ENCODE measurements at places on chromosomes 4 and X.

DNA sequence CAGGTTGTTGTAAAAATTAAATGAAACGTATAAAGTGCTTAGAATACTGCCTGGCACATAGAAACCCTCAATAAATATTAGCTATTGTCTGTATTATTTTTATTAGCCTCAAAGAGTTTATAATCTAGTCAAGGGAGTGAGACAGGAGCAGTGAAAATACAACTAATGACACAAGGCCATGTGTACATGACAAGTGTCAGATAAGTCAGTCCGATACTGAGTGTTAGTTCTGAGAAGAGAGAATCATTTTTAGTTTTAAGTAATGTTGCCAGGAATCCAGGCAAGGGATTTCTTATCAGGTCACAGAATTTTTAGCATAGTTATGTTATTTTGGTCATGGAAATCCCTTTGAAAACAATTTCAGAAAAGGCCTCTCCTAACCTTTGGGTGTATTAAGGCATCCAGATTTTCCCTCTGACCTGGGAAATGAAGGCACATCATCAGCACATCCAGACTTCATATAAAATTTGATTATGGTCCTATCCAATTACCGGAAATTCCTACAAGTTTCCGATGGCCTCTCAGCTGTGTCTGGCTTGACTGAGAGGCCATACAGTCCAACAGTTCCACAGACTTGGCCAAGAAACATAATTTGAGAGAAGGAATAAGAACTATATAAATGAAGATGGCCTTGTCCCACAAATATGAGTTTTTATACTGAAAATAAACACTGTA, 35.7 kb downstream of the PPARGC1A start:
- DNase-seq = no peak

GRCh38 chrX:134244043-134244442, 7.1 kb downstream of the CCDC160 start:
- DNase-seq = no peak

DNA sequence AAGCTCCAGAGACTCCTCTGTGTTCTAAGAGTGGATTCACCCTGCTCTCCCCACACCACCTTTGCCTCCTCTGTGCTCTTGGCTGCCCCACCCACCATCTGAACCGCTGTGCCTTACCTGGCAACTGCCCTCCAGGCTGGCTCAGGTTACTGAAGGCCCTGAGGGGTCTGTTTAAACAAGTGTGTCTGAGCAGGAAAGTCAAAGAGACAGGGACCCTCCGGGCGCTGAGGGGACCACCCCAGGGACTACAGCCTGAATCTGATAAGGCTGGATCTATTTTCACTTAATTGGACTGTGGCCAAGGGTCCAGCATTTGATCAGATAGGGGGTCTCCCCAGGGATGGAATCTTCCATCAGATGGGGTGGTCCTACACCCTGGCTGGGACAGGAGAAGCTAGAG, 10.4 kb upstream of the MSX1 start:
- DNase-seq = no peak

GRCh38 chr4:925171-925570, 6.9 kb downstream of the GAK start:
- no peak for DNase-seq

GRCh38 chr4:128289523-128290158, 2.0 kb upstream of the PGRMC2 start:
- DNase-seq = no peak

DNA sequence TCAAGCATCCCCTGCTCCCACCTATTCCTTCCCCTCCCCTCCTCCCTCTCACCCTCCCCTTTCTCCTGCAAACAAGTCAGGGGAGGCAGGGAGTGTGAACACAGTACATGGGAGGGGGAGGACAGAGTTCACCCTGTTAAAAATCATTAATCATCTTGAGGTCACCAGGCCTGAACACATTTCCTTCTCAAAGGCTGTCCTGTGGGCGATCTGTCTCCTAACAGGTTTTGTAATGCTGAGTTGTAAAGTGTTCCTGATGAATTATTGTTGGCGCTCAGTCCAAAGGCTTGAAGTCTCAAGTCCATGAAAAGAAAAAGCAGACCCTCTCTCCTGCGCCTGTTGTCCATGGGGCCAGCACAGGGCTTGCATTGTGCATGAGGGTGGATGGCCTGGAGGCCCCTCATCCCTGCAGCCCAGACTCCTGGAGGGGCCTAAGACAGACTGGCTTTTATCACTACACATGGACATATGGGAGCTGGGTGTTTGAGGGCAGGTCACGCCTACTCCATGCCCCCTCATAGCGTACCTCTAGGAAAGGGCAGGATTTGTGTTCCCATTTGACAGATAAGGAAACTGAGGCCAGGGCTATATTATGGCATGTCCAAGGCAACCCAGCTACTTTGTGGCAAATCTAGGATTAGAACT, 189.1 kb downstream of the RAB28 start:
- no peak for DNase-seq

DNA sequence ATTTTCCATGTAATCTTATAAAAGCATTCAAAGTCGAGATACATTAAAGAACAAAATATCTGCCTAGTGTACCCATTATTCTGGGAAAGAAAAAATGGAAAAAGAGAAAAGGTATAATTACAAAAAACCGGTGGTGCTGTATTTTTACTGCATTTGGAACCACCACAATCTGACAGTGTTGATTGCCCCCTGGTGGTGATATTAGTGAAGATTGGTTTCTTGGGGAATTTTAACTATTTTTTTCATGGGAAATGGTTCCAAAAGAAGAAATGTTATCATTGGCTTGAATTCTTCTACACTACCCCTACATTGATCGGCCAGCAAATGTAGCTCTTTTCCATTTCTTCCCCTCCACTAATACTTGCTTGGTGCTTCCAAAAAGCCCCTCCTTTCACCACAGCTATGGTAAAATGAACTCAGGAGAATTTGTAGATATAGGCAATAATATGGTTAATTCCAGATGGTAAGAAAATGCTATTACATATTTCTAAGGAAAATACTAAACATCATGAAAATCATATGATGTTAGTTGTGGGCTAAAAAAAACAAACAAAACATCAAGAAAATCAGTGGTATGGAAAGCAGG, 50.0 kb downstream of the COX18 start:
- no peak for DNase-seq

- no peak for DNase-seq
Measured at GRCh38 chr4:73053974-73054480, 15.5 kb downstream of the COX18 start.

DNA sequence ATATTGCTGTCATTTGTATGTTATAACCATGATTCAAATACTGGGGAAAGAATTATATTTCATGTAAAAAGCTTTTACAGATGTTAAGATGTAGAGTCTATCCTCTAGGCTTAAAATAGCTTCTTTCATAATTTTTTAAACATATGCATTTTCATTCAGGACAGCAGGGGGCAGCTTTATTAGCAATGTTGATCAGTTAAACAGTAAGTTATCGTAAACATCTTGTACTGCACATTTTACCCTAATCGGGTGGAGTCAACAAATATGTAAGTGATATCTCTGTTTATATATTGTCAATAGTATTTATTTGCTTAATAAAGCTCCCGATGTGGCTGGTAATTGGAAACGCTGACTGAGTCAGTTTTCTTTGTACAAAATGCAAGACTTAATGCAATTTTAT, 142.5 kb upstream of the MED14 start:
- no peak for DNase-seq

GRCh38 chrX:140229191-140229590, 263.9 kb upstream of the CXorf66 start:
- DNase-seq = no peak

GRCh38 chr4:154781126-154781982, at the start of gene RBM46:
RBM46 (plus strand) TSS chr4:154781272; CDS start chr4:154796753, 15,481 bp downstream.
- no peak for DNase-seq

DNA sequence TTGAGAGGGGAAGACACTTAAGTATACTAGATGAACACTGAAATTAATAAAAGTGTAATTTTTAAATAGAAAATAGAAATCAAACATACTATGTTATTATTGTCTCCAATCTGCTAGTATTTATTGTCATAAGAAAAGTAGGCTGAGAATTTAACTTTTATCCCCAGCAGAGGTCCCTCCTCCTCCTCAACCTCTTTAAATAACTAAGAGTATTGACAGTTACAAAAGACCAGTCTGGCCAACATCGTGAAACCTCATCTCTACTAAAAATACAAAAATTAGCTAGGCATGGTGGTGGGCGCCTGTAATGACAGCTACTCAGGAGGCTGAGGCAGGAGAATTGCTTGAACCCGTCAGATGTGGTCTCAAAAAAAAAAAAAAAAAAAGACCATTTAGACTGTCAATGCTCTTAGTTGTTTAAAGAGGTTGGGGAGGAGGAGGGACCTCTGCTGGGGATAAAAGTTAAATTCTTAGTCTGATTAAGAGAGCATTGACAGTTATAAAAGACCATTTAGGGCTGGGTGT, 4.2 kb downstream of the SLC30A9 start:
- no peak for DNase-seq

DNA sequence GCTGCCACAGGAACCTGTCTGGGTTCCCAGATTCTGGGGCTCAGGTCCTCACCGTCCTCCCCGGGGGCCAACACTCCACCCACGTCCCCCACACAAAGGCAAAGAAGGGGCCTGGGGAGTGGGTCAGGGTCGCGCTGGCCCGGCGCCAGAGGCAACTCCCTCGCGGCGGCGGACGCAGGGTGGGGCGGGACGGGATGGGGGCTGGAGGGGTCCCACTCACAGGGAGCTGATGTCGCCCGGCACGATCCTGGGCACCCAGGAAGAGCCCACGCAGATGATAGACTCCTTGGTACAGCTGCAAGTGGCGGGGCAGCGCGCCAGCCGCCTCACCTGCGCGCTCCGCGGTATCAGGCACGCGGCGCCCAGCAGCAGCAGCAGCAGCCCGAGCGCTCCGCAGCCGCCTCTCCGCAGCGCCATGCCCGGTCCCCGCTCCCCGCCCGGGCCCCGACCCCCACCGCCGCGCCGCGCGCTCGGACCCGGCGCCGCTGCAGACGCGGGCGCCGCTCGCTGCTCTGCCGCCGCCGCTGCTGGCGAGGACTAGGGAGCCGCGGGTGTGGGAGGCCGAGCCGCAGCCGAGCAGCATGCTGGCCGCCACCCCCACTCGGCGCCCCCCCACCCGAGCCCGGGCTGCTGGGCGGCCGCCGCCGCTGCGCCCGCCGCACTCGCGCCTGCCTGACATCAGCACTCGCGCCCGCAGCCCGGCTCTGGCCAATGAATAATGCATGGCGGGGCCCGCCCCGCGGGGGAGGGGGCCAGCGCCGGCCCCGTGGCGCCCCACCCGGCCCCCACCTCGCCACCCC, at the start of gene LGI2:
TSS of gene LGI2 (minus strand) at position 670 of the 800 bp plus-strand sequence. CDS start at position 417, 253 bp downstream.
- no peak for DNase-seq

DNA sequence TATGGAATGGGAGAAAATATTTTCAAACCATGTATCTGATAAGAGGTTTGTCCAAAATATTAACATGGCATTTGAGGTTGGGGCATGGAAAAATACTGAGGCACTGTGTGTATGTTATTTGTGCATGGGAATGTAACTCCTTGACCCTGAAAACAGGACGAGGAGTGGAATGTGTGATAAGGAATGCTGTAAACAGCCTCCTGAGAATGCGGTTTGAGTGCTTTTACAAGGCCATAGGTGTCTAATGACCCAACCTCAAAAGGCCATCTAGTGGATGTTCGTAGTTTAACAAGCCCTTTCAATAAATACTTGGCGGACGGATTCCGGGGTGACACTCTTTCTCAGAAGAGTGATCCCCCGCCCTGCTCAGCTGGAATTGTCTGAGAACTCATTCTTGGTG, 162.9 kb upstream of the USP9X start:
- no peak for DNase-seq

GRCh38 chrX:3567686-3568085, 145.8 kb downstream of the PRKX start:
- DNase-seq = no peak

DNA sequence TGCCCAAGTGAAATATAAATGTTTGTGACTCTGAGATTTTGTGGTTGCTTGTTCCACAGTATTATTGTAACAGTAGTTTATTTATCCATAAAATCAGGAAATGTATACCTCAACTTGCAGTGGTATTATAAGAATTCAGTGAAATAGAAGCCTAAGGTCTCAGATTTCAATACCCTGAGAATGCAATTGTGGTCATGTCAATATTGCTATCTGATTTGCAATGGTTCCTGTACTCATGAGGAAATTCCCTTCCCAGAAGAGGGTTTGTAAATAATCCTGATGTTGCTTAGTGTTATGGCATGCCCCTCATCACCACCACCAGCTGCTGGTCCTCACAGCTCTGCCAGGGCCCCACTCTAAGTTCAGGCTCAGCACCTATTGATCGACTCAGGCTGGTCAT, 67.8 kb downstream of the SLC34A2 start:
- DNase-seq = no peak

DNA sequence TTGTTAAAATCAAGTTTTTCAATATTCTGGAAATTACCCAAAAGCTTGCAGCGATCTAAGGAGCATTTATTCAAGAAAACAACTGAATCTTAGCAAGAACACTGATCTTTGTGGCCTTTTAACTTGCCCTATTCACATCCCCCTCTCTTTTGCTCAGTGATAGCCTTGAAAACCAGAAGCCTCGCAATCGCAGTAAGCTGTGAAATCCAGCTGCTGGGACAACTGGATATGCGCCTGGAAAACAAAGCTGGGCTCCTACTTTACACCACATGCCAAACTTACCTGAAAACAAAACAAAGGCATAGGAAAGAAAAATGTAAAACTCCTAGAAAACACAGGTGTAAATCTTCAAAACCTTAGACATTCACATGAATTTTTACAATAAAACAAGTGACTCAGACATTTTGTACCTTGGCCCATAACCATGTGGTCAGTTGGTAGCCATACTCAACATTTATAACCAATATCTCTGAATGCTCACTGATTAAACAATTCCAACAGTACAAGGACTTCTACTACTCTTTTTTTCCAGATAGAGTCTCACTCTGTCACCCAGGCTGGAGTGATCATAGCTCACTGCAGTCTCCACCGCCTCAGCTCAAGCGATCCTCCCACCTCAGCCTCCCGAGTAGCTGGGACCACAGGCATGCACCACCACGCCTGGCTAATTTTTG, 15.6 kb downstream of the SLC25A53 start:
- DNase-seq = no peak

- DNase-seq = no peak
Measured at GRCh38 chr4:17436750-17437090, 75.2 kb downstream of the QDPR start.

- DNase-seq = no peak
Measured at GRCh38 chr4:52248820-52249219, 197.7 kb downstream of the SPATA18 start.

DNA sequence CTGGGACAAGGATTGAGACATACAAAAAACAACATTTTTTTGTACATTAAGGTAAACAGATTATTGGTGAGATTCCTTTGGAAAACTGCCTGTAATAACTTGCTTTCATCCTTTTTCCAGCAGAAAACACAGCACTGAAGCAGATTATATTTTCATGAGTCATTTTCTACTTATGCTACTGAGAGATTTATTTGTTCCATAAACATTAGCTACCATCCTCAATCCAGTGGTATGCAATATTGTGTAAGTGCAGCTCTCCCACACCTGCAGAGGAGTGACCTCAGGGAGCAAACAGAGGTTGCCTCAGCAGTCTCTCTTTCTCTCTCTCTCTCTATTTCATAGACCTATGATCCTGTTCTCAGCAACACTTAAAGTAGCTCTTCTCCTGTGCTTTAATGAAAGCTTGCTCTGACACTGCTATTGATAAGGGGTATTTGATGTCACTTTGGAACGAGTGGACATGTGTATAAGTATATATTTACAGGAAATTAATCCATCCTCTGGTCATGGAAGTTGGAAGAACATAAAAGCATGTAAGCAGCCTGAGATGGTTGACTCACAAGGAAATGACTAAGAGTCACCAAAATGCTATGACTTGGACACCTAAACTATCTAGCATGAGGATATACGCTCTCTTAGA, 163.7 kb upstream of the SPANXC start:
- no peak for DNase-seq

GRCh38 chrX:9374555-9374954, 90.3 kb upstream of the TBL1X start:
- no peak for DNase-seq

GRCh38 chr4:36702245-36702644, 420.8 kb downstream of the DTHD1 start:
- DNase-seq = no peak

All from NCI-H1436 treated with DMSO at 0.1 percent for 48 hours (cell line).